ENCODE measurements at places on chromosomes 3 and 15.
A peak's percentile ranks its signal among the peaks of the same experiment; 100 is the strongest.

DNA sequence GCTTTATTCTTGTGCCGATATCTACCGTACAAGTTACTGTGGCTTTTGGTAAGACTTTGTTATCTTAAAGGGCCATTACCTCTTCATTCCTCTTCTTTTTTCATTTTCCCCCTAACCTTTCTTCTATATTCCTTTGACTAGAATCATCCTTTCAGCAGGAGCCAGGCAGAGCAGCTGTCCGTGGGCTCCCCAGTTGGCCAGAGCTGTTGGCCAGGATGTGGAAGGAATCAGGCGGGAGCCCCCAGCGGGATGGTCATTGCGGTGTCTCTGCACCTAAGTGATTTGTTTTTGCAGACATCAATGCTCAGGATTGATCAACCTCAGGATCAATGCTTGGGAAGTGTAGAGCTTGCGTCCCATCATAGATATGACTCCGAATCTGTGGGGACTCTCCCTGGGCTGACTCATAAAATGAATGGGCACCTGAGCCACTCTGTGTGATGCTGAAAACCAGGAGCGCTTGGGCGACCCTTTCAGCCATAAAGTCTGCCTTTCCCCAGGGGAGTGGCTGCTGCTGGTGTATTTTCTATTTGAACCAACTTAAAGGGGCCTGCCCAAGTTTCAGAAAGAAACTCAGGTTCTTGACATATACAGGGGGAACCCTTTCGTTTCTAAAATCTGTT, 21.7 kb downstream of the APBA2 start:
- peak; percentile 31 for DNase-seq

GRCh38 chr3:58092521-58092920, 84.3 kb downstream of the FLNB start:
- no peak for DNase-seq

DNA sequence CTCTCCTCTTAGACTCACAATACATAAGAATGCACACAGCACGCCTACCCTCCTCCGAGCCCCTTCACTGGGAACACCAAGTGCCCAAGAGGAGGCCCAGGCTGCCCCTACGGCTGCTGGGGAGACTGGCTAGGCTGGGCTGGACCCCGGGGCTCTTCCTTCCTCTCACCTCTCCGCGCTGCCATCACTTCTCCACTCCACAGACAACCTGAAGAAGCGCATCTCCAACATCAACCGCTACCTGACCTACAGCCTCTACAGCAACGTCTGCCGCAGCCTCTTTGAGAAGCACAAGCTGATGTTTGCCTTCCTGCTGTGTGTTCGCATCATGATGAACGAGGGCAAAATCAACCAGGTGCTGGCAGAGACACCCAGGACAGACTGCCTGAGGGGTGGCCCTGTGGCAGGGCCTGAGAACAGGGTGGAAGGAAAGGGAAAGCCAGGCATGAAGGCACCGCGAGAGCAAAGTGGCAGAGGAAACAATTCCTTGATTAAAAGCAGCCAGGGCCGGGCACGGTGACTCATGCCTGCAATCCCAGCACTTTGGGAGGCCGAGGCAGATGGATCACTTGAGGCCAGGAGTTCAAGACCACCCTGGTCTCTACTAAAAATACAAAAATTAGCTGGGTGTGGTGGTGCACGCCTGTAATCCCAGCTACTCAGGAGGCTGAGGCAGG, 51.6 kb downstream of the SEMA3G start:
- DNase-seq = peak; percentile 59

GRCh38 chr3:62926494-62926893, 51.3 kb upstream of the CADPS start:
- DNase-seq = no peak

GRCh38 chr3:35665390-35666055, 26.2 kb downstream of the ARPP21 start:
- DNase-seq = no peak

GRCh38 chr15:78866803-78867202, 5.9 kb upstream of the MORF4L1 start:
- no peak for DNase-seq

- no peak for DNase-seq
Measured at GRCh38 chr15:29854413-29854812, 32.1 kb upstream of the TJP1 start.

Data from posterior vena cava (tissue), 2 donors.